ENCODE measurements at places on chromosomes 12 and 14. TPM values are rescaled to one million over a fixed set of nuclear protein-coding genes. Genes with fewer than 3 reads are reported as not detected.

BDKRB2 gene
- total RNA-seq = 0.29 TPM

IPO4 gene
- 27.4 TPM for total RNA-seq

RERG gene
- 10.8 TPM for total RNA-seq

DAO gene
- not detected for total RNA-seq

SLC17A8 gene
- total RNA-seq = not detected

DNA sequence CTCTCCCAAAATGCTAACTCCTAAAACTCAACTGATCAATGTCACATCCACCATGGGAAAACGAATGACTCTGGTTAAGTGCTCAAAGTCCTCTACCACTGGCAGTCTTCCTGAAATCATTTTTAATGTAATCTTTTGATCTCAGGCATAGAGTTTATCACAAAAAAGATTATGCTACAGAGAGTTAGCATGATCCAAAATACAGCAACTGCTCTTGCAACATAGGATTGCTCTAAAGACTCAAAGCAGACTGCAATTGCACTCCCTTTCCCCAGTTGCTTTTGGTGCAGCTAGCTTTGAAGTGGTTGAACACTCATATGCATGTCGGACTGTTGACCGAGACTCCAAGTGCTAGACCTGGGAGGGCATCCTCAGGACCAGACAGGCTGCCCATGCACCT, 109.3 kb downstream of the C12orf42 start:
- no peak for DNase-seq

- peak; percentile 48 for DNase-seq
Measured at GRCh38 chr12:3157581-3158323, 80.6 kb downstream of the TSPAN9 start.

- DNase-seq = no peak
Measured at GRCh38 chr12:69688021-69688420, 11.1 kb downstream of the BEST3 start.

GRCh38 chr12:24025153-24025798, 75.8 kb upstream of the SOX5 start:
- DNase-seq = no peak
